ENCODE measurements at places on chromosomes 7 and 10.

DNA sequence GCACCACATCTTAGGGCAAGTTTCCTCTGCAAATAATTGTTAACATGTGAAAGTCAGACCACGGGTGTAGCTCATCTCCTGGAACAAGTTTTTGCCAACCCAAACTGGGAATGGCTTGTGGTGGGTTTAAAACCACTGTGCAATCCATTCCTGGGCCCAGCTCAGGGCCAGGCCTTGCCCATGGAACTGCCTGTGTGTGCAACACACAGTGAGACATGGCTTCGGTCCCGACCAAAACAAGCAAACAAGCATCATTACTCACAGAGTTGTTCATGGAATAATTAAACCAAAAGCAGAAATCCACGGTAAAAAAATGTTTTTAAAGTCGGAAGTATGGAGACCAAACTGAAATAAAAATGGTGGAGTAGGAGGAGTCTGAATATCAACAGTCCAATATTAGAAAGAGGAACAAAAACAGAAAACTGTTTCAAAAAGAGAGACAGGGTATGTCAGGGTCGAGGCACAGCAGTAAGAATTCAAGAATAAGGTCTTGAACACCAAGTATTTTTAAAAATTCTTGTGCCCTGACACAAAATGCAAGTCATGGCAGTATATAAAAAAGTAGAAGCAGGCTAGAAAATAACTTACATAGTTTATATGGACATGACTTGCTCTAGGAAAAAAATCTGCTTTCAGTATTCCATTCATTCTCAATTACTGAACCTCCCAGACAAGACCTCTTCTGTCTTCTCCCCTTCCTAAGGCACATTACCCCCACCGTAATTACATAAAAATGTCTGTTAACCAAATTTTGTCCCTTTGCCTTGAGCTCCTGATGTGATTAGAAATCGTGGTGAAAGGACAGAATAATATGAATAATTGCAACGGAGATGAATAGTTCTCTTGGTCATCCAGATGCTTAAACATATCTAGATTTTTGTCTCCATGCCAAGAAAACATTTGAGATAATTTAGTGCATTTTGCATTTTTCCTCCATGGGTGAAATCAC is 88.4 kb downstream of the FAS start:
- no peak for DNase-seq

GRCh38 chr7:150715738-150716137 is 675 bp upstream of the GIMAP1 start:
- DNase-seq, result no peak

DNA sequence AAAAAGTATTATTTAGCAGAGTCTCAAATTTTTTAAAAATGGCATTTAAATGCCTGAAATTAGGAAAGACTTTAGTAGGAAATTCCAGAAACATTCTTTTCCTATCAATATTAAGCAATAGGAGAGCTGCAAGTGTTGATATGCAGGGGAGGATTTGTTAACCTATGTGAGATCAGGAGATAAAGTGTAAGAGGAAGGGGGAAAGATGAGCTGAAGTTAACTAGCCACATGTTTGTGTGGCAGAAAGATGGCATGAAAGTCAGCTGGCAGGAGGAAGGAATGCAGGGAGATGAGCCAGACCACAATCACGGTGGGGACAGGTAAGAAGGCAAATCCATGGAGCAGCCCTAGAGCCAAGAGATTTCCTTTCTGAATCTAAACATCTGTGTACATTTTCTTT is 303.6 kb downstream of the MAGI2 start:
- DNase-seq, result no peak

DNA sequence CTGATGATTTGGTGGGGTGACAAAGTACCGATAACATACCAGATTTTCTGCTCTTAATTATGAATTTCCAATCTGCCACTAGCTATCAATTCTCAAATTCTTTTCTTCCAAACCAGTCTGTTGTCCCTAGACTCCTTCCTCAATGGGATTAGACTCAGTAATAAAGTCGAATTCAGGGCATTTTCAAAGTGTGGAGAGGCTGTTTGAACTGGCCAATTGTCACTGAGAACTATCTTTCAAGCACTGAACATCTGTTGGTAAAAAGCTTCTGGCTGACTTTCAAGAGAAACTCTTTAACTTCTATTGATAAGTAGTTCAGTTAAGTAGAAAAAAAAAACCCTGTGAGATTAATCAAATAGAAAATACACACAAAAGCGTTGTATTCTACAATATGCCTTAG is 108.9 kb downstream of the SAMD9 start:
- no peak for DNase-seq

DNA sequence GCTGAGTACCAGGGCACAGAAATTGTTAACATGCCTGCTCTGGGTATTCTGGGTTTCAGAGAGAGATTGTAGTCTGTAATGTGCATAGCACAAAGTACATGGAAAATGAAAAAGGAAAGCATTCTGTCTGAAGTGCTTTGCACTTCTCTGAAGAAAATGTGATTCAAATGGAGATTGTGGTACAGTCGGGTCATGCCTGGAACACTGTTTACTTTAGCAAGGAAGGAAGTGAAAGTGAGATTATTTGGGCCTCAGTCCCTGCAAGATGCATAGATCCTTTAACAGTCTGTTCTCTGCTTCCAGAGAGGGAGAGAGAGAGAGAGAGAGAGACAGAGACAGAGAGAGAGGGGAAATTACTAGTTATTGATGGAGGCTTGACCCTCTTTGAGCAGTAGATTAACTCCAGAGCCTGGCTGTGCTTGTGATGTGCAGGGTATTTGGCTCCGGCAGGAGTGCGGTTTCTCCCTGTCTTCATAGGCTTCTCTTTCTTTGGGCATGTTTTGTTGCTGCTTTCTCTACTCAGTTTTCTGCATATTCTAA is 5.4 kb downstream of the VWC2 start:
- DNase-seq, result no peak

DNA sequence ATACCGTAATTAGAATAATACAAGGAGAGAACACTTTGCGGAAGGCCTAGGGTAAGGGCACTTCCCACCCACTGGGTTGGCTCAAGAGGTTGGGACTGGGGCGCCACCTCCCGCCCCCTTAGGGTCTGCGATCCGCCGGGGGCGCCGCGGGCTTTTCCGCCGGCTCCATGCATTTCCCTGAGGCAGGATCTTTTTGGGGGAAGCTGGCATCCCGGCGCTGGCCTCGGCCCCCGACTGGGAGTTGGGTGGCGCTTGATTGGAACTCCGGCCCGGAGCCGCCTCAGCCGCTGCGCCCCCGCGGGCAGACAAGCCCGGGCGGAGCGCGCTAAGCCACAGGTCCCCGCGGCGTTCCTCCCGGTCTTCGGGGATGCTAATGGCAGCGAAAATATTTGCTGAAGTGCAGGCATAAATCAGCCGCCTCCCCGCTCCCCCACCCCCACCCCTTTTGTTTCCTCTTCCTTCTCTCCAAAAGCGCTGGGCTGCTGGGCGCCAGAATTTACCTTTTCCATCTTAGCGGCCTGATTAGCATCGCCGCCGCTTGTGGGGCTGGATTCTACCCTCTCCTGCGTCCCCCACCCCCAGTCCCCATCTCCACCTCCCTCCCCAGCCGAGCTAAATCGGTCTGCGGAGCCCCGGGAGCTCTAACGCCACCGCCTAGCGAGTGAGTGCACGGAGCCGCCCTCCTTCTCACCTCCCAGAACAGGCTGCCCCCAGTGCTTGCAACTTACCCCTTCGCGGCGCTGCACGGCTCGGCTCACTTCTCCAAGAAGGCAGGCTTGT is 5.1 kb downstream of the UNC5B start:
- DNase-seq, result no peak

DNA sequence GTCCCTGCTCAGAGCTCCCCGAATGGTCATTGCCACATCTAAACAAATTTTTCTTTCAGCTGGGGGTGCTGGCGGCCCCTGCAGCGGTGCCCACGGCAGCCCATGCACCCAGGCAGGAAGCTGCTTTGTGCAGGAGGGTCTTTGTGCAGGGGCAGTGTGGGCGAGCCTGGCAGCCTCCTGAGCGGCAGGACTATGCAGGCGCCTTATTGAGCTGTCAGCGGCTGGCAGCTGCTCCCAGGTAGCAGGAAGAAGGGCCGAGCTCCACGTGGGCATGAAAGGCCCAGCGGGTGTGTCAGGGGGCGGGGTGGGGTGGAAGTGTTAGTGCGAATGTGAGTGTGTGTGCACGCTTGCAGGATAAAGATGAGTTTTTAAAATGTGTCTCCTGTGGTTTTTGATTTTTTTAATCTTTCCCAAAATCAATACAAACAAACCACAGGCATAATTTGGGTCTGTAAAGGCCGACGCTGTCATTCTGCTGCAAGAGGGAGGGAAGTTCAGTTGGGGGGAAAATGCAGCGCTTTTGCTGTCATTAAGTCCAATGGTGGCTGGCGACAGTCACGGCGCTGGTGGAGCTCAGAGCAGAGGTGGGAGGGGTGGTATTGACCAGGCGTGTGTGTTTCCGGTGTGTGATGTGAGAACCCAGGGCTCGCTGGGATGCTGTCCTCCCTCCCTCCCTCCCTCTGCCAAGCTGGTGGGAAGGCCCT is 83.9 kb downstream of the LHPP start:
- DNase-seq, result no peak

DNA sequence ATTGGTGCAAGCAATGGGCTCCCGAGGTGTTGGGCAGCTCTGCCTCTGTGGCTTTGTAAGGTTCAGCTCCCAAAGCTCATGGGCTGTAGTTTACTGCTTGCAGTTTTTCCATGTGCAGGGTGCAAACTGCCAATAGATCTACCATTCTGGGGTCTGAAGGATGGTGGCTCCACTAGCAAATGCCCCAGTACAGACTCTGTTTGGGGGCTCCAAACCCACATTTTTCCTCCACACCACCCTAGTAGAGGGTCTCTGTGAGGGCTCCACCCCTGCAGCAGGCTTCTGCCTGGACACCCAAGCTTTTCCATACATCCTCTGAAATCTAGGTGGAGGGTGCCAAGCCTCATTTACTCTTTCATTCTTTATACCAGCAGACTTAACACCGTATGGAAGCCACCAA is 17.4 kb upstream of the ZNF37A start:
- DNase-seq, result no peak

GRCh38 chr7:108143658-108144420 is 13.7 kb upstream of the LAMB4 start:
- DNase-seq, result no peak

DNA sequence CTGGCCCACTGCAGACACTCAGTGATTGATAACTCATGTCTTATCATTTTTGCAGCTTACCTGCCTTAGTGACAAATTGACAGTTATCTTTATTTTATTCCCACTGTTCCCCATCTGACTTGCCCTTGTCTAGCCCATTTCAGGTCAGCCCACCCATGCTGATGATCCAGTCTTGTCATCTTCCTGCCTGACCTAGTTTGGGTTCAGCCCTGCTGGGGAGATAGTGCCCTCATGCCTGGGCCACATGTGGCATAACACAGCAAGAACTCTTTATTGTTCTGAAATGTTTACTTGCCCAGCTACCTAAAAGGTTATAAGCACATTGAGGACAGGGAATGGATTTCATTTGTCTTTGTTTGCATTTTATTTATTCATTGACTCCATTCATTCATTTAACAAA is 75.6 kb downstream of the ENTPD1 start:
- no peak for DNase-seq

- DNase-seq, result no peak
These were observed 215.1 kb upstream of the FRMD4A start for GRCh38 chr10:14545827-14546226.

GRCh38 chr7:100677308-100678267 is 4.0 kb downstream of the GNB2 start:
- no peak for DNase-seq

DNA sequence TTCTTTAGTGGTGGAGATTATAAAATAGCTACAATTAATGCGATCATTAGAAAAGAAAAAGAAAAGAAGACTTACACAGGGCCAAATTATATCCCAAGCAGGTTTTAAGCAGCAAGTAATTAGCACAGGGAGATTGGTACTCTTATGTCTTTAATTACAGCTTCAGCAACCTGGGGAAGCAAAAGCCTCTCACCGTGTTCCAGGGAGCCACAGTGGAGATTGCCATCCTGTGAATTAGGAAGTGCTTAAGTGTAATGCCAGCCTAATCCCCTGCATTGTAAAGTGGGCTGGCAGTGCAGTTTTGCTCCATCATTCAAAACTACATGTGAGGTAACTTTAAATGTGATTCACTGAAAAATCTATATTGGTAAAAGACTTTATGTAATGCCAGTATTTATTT is 533.5 kb upstream of the COBL start:
- DNase-seq, result no peak

DNA sequence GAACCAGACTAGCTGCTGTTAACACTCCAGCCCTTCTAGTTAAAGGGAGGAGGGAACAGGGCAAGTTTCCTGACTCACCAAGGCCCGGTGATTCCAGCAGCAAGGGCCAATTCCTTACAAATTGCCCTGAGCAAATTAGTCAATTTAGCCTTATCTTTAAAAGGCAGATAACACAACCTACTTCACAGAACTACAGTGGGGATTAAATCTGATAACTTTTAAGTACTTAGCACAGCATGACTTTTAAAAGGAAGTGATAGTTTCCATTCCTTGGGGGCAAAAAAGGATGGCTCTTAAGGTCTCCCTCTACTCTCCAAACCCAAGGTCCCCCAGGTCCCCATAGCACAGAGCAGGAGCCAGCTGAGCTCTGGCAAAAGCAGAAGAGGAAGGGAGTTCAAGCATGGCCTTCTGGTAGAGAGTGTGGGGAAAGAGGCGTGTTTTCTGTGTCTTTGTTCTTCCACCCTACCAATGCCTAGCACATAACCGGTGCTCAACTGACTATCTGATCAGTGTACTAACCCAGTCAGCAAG is 4.0 kb downstream of the CDCA7L start:
- DNase-seq, result no peak

DNA sequence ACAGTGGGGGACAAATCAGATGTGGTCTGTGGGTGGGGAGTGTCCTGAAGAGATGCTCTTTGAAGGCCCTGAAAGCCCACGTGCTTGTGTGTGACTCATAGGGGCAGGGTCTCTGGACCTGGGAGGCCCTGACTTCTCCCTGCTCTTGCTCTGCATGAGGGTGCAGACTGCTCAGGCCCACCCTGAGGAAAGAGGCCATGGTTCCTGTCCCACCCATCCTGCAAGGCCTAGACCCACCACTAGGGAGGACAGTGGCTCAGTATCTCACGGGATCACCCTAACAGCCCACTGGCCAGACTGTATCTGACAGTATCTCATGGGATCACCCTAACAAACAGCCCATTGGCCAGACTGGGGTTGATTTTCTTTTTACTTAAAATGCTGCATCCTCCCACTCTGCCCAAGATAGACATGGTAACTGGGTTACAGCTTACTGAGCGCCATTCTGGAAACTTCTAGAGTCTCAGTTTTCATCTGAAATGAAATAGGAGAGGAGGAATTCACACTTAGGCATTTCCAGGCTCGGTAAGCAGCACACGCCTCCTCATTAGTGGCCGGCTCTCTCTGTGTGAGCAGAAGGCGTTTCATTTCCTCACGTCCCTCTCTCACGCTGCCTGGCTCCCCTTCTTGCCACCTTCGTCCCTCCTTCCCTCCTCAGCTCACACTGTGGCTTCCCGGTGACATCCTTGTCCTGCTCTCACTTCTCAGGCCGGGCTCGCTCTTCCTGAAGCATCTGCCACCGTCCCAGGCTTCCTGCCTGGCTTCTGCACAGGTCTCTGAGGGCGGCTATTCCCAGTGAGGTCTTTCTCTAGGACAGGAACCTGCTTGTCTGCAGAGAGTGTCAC is 242.6 kb downstream of the GLRX3 start:
- DNase-seq, result no peak

- no peak for DNase-seq
These were observed 246.2 kb downstream of the CCDC7 start for GRCh38 chr10:32692174-32692573.

All from GM12891 (cell line).